ENCODE measurements at places on chromosomes 6 and 20. TPM values are rescaled to one million over a fixed set of nuclear protein-coding genes. Genes with fewer than 3 reads are reported as not detected.

NKX2-4 gene
- total RNA-seq = not detected

PCSK2 gene
- total RNA-seq = 3.0 TPM

KCNK5 gene
- 7.3 TPM for total RNA-seq

SLCO4A1 gene
- 3.4 TPM for total RNA-seq

PKIB gene
- total RNA-seq = 2.7 TPM

PM20D2 gene
- total RNA-seq = 32.0 TPM

TBXT gene
- total RNA-seq = not detected

HUS1B gene
- total RNA-seq = 0.87 TPM

PRPH2 gene
- 0.80 TPM for total RNA-seq

All from ovary (tissue), 10 donors.